ENCODE measurements at places on chromosomes 12 and 14.

GRCh38 chr12:98814254-98814653, 169.2 kb downstream of the APAF1 start:
- DNase-seq: no peak

DNA sequence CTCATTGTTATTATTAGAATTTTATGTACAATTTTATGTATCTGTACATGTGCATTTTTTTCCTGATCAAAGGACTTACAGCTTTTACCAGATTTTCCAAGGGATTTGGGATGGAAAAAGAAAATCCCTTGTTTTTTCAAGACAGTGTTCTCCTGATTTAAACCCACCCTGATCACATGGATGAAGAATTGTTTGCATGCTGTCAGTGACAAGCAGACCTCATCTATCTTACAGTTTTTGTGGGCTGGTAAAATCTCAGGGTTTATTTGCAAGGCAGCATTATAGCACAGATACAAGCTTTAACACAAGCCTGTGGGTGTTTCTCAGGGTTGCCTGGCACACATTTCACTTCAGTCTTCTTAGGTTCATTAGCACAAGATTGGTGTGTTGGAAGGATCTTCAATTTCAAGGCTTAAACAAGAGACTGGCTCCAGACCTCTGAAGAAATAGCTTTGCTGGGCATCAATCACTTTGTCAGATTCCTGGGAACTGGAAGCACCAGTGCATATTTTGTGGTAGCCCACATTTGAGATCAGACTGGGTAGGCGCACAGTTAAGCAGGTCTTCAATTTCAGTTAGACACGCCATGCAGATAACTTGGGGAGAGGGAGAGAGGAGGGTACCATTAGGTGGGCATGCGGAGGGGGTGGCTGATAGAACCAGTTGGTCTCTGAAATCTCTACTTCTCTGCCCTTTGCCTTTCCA, 118.0 kb downstream of the TBX5 start:
- DNase-seq: no peak

DNA sequence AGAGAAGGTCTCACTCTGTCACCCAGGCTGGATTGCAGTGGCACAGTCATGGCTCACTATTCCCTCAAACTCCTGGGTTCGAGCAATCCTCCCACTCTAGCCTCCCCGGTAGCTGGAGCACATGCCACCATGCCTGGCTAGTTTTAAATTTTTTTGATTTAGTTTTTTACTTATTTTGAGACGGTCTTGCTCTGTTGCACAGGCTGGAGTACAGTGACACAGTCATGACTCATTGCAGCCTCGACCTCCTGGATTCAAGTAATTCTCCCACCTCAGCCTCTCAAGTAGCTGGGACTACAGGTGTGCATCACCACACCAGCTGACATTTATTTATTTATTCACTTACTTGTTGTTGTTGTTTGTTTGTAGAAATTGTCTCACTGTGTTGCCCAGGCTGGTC, 22.2 kb upstream of the DIP2B start:
- no peak for DNase-seq

GRCh38 chr14:64584190-64584589, 34.4 kb downstream of the PPP1R36 start:
- DNase-seq: no peak

DNA sequence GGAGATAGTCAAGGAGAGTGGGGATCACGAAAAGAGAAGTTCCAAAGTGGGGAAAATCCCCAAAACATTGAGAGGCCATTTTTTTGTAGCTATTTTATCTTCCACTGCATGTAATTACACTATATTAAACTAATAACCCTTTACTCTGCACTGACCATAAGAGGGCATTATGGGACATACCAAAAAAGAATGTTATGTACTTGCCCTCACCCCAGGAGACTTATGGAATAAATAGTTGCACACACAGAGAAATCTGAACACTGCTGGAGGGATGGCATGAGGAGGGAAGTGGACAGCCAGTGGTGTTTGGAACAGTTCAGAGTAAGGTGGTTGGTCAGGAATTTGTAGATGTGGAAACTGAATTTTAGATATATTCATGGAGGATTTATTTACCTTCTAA, 422.9 kb downstream of the SNAPC1 start:
- DNase-seq: no peak

- no peak for DNase-seq
Measured at GRCh38 chr12:26318661-26319068, 123.3 kb downstream of the SSPN start.

- no peak for DNase-seq
Measured at GRCh38 chr12:127262615-127263014, 1004.4 kb upstream of the TMEM132C start.

- DNase-seq: no peak
Measured at GRCh38 chr12:102110782-102111181, 9.1 kb downstream of the NUP37 start.

DNA sequence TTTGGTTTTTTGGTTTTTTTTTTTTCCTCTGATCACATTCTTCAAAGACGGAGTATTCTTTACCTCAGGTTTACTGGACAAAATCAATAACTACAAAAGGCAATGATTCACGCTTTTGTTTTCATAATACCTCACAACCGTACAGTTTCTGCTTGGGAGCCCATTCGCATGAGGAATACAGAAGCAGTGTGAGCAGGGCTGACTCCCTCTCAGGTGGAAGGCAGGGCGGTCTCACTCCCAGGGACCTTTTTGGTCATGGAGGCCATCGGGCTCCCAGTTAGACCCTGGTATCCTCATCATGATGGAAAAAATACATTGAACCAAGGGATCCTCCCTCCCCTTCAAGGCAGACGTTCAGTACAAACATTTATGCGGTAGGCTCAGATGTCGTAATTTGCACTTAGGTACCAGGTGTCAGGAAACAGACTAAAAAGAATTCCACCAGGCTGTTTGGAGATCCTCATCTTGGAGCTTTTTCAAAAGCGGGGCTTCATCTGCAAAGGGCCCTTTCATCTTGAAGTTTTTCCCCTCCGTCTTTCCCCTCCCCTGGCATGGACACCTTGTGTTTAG, 19.0 kb upstream of the TIGAR start:
- DNase-seq: no peak

- no peak for DNase-seq
Measured at GRCh38 chr12:98786653-98787052, 141.6 kb downstream of the APAF1 start.

DNA sequence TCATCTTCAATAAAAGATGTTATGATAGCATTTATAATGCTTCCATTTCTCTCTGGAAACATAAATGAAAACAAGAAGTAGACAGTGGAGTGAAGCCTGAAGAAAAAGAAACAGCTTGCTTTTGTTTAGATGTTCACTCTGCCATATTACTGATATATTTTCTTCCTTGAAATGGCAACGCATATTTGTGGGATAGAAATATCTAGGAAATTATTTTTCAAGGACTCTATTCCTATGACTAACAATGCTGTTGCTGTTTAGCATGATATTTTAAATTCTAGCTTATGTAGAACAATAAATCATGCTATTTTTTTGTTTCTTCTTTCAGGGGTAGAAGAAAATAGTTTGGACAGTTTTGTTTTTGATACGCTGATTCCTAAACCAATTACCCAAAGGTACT, 359.0 kb downstream of the NAV3 start:
- no peak for DNase-seq

DNA sequence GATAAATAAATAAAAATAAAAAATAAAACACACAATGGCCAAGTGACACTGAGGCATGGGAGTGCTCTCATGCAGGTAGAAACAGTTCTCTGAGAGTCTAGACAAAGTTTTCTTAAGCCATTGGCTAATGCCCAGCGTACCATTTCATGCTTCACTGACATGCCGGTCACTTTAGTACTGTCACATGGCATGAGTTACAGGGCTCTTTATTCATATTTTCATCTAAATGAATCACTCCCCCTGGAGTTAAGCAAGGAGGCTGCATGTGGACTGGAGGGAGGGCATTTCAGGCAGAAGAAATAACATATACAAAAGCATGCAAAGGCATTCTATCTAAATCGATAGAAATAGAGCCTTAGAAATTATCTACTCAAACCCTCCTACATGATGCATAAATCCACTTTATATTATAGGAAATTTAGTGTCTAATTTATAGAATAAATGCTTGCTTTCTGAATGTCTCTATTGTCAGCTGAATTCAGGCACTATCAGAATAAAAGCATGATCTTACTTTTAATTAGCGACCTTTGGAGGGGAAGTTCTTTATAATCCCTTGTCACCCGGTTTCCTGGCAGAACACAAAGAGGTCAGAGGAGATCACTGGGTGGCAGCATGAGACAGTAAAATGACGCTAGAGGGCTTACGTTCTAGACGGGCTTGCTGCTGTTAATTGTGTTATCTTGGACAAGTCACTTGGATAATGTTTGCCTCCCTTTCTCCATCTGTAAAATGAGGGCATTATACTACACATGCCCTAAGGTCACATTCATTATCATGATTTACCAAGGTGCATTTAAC, 17.5 kb downstream of the DYRK4 start:
- DNase-seq: no peak

DNA sequence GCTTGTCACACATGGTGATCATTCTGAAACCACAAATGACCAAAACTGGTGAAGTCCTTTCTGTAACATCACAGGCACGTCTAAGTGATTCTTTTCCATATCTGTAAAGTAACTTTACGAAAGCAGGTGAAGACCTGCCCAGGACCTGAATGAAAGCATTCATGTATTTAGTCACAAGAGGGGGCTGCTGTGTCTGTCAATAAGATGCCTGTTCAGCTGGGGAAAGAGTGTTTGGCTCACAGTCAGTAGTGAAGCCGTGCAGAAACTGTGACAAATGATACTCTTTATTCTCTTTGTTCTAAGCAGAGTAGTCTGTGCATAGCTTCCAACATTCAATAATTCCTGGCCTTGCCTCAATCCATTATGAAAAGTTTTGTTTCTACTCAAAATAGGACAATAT, 373.5 kb upstream of the OR4E1 start:
- DNase-seq: no peak

GRCh38 chr12:104448451-104448850, 8.3 kb upstream of the CHST11 start:
- DNase-seq: no peak

DNA sequence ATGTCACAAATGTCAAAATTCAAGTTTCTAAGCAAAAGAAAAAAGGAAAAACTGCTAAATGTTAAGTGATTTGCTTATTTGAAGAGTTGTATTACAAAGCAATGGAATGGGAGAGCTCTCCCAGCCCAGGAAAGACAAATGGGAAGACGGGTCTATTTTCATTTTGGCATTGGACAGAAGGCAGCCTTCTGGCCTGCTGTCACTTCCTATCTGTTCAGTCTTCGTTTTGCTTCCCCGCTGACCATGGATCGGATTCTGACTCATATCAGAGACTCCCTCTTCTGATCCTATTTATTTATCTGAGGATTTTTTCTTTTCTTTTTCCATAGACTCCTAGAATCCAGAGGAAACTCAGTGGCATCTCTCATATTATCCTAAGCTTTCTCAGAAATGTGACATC, 634.9 kb downstream of the DIO2 start:
- no peak for DNase-seq

GRCh38 chr12:98492580-98493140, 22.7 kb upstream of the TMPO start:
- DNase-seq: no peak

DNA sequence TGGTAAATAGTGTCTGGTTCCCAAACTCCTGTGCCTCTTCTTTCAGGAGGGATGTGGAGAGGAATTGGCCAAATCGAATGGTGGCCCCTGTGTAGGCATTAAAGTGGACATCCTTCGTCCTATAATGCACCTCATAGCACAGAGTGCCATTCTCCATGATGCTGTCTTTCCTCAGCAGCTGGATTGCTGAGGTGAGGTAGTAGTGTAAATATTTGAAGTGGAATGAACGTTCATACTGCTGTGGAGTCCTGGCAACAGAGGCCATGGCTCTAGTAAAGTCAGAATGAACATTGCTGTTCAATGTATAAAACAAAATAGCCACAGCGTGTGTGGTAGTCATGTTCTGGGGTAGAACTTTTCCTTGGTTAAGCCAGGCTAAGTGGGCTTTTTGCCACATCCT, 2.7 kb downstream of the ART4 start:
- no peak for DNase-seq

GRCh38 chr14:61258985-61259384, 22.2 kb downstream of the TMEM30B start:
- no peak for DNase-seq

- no peak for DNase-seq
Measured at GRCh38 chr14:33432407-33433023, 493.8 kb downstream of the NPAS3 start.

- no peak for DNase-seq
Measured at GRCh38 chr14:81801921-81802320, 268.3 kb upstream of the SEL1L start.

DNA sequence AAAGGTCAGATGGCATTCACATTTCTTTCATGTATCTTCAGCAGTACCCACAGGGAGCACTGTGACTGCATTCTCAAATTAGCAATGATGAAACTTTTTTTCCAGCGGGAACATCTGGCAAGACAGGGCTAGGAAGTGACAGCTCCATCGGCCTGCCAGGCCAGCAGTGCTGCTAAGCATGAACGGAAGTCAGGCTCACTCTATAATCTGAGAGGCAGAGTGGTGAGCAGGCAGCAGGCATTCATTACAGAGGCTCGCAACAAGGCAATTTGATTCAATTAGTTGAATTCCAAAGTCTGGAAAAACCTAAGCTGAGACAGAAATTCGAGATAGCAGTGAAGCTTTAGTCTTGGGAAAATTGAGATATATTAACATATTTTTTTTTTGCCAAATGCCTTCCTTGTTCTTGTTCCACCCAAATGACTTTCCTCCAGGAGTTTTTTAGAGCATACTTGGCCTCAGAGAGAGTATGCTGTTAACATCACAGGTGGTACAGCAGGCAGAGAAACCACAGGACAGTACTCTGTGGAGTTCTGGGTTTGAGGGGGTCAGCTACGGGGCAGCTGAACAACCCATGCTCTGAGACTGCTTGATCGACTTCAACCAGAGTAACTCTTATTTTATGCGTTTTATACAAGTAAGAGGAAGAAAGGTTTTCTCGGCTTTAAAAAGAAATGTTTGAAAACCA, 414.9 kb downstream of the APAF1 start:
- DNase-seq: no peak

DNA sequence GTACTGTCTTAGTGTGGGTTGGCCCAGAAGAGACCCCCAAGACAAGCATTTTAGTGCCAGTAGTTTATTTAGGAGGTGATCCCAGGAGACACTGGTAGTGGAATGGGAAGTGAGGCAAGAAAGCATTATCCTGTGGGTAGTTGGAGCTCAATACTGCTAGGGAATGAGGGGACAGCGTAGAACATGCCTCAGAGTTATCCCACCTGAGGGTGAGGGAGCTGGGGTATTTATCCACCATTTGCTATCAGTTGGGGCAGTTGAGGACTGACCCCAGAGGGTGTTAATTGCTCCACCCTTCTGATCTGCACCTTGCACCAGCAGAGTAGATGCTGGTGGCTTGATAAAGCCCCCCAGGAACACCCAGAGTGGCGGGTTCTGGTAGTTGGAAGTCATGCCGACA, 37.9 kb downstream of the RHOF start:
- no peak for DNase-seq

GRCh38 chr12:32151086-32151485, 44.4 kb downstream of the BICD1 start:
- no peak for DNase-seq

GRCh38 chr12:43044241-43044640, 454.7 kb upstream of the PRICKLE1 start:
- DNase-seq: no peak

DNA sequence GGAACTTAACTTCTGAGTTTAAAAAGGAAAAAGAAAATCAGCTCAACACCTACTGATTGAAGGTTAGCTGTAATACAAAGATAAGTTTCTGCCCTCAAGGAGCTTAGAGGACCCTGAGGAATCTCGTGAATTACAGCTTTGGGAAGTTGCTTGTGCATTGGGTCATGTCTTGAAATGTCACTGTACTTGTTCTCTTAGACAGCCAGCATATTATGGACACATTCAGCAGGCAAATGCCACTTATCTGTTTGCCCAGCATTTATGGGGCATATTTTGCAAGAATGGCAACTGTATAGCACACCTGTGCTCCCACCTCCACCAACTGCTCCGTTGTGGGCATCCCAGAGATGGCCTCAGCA, 263.6 kb upstream of the CRY1 start:
- DNase-seq: no peak
